DMS 273 treated with DMSO at 0.1 percent for 48 hours (cell line): ENCODE measurements at places on chromosomes 12 and 14.

DNA sequence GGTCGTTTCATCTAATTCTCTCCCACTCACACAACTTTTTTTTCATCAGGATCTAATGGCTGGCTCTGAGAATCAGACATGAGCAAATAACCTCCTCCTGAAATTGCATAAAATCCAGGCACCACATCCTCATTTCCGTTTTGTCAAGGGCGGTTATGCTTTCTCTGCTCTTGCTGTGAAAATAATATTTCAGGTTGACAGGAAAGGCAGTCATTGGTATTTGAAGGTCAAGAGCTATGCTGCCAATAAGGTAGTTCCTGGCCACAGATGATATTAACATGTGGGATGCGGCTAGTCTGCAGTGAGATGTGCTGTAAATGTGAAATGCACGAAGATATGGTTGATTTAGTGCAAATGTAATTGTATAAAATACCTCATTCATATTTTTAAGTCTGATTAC is 870.2 kb upstream of the TMEM132C start:
- no peak for DNase-seq

DNA sequence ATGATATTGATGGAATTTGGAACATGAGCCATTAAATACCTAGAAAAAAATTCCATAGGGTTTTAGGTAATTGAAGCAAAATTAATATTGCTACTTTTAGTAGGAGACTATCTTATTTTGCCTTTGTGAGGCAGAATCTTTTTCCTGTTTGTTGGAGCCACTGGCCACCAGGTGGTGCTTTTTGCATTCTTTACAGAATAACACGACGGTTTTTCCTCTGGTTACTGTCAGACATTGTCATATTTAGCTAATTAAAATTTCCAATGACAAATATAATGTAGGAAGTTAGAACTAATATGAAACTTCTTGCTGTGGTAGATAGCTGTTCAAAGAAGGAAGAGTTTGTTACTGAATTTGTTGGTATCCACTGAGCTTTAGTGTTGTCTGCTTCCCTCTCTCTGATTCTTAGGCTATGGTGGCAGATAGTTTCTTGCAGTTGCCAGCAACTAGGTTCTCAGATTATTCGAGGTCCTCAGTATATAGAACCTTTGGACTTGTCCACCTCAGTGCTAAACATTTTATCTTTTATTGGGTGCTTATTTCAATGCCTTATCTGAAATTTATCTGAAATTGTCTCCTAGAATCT is 25.7 kb downstream of the RAB21 start:
- peak; percentile 0 for DNase-seq

DNA sequence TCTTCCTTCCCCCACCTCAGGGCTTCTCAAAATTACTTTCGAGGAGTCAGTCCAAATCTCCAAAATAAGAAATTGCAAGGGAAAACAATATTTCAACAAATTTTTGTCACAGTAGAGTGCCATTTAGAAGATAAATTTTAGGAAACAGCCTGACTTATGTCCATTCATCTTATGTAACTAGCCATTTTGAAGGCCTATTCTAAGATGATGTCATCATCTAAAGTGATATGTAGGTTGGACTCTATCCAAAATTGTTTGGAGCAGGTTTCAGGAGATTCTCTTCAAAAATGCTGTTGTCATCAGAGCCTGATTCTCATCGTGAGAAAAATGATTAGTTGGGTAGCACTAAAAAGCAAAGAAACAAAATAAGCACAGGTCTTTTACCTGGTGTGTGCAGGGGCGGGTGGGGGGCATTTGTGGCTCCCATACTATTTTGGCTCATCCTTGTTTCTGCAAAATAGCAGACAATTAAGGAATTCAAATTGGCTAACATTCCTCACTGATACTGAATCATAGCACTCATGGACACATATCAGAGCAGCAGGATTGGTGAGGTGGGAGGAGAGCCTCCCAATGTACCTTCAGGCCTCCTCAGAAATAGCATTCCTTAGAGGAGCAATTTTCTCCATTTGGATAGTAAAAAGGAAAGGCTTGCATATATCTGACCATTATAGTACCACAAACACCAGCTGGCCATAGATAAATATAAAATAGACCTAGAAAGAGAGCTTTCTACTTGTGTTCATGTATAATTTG is 360.9 kb upstream of the NAV3 start:
- no peak for DNase-seq

DNA sequence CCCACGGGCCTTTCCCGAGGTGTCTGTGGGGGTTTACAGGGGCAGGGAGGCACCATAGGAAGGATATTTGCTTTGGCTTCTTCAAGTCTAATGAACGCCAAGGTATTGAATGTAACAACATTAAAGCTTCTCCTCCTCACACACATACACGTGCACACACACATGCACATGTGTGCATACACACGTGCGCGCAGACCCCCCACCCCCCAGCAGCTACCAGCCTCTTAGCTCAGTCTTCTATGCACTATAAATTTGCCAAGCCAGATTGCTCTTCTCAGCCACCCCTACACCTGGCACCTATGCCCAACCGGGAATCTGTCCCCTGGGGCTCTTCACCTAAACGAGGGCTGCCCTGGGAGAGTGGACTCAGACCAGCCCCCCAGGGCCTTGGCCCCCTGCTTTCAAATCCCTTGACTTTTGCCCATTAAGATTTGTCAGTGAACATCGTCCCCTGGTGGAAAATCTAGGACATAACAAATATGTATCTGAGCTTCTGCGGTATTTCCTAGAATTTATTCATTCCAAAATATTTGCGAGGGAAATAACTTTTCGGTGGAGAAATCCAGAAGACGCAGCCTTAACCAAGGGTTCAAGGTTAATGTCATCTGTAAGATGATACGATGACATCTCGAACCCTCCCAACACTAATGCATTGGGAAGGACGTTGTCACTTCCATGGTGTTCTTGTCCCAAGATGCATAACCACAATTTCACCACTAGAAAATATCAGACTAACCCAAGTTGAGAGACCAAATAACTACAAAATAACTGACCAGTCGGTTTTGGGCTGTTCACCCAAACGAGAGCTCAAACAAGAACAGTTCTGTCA is 330.4 kb downstream of the MED13L start:
- DNase-seq: no peak

DNA sequence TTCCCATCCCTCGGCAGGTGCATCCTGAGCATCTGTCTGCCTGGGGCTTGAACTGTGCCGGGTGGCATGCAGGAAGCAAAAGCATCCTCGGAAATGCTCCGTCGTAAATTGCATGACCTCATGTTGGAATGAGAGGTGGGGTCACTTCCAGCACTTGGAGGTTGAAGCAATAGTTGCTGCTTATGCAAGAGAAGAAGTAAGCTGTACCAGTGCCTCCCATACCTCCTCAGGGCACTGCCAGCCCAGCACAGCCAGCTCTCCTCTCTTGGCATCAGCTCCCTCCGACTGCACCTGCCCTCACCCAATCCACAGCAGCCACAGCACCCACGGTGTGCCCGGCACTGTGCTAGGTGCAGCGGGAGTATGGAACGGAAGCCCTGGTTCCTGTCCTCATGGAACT is 11.5 kb downstream of the TEAD4 start:
- no peak for DNase-seq

- no peak for DNase-seq
Measured at GRCh38 chr14:24315807-24316596, 4.7 kb downstream of the LTB4R start.

DNA sequence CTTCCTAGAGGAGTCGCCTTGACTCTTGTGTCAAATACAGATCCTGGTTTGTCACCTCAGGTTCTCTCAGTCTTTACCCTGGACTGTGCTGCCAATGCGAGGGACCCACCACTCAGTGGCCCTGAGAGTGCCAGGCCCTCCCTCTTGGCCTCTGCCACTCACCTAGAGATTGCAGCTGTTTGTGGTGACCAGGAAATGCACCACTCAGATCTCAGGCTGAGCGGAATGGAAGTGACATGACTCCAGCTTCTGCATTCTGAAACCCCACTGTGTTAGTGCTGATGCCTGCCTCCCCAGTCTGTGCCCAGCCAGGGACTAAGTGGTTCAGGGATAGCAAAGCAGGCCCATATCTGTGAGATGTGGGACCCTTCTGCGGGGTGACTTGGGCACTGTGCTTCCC is 27.8 kb upstream of the NEDD1 start:
- DNase-seq: no peak

GRCh38 chr12:125519026-125519651 is 453.9 kb downstream of the AACS start:
- DNase-seq: no peak

DNA sequence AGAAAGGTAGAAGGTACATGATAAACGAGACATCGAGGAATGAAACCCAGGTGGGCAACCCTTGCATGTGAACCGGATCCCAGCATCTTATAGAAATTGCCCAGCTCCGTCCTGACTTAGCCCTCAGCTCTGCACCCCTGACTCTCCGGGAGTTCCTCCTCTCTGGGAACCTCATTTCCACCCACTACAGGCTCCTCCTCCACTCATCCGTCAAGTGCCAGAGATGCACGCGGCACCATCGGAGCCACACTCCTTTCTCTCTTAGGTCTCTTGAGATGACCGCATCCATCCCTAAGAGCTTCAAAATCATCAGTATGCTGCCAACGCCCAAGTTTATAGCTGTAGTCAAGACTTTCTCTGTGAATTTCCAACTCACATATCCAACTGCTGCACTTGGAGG is 84.7 kb downstream of the TTC7B start:
- no peak for DNase-seq

DNA sequence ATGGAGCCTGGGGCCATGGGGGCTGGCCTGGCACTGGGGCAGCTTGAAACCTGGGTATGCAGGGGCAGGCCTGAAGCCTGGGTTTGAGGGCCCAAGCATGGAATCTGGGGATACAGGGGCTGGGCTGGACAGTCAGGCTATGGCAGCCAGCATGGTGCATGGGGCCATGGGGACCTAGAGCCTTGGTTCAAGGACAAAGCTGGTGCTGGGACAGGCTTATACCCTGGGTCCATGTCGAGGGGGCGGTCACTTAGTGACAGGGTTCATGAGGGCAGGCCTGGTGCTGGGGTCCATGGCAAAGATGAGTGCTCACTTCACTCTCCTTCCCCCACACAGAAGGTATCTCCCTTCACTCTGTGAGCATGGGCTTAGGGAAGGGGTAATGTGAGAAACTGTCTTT is 116.2 kb downstream of the BBS10 start:
- no peak for DNase-seq

GRCh38 chr12:12606781-12607589 is 4.7 kb upstream of the CREBL2 start:
- DNase-seq: no peak

- DNase-seq: peak; percentile 93
Measured at GRCh38 chr14:50335389-50335788, 23.3 kb downstream of the DMAC2L start.

DNA sequence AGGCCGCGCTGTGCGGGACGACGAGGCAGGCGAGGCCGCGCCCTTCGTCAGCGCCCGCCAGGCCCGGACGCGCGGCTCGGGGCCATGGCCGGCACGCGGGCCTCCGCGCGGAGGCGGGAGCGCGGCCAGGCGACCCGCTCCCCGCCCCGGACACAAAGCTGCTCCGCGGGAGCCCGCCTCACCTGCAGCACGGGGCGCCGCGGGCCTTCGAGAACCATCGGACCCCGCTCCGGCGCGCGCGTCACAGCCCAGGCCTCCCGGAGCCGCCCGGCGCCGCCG is 342 bp downstream of the DICER1 start:
- peak; percentile 48 for DNase-seq

DNA sequence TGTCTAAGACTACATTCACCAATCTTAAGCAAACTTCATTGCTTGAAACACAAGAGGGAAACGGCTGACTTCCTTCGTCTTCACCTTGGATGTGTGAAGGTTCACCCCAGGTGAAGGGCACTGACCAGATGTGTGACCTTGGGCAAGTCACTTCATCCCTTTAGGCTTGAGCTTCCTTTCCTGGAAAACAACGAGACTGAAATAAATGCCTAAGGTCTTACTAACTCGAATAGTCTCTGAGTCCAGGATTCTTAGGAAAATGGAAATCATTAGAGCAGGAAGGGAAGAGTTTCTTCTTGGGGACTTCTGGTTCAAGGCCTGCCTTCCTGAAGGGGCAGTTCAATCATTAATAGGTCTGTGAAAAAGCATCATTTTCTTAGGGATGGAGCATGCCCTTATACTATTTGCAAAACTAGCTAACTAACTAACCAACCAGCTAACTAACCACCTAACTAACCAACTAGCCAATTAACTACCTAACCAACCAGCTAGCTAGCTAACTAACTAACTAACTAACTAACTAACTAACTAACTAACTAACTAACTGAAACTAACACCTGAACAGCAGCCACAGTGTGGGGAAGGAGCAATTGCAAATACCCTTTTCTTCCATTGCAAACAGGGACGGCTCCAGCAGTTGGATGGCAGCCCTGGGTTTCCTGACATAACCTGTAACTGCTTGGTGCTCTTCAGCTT is 31.5 kb upstream of the EMP1 start:
- DNase-seq: no peak

DNA sequence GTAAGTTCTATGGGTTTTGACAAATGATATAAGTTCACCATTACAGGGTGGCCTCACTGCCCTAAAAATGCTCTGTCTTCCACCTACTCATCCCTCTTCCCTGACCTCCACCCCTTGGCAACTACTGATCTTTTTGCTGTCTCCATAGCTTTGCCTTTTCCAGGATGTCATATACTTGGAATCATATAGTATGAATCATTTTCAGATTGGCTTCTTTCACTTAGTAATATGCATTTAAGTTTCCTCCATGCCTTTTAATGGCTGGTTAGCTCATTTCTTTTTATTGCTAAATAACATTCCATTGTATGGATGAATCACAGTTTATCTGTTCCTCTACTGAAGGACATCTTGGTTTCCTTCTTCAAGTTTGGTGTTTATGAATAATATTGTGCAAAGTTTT is 14.0 kb upstream of the PEX5 start:
- DNase-seq: no peak

DNA sequence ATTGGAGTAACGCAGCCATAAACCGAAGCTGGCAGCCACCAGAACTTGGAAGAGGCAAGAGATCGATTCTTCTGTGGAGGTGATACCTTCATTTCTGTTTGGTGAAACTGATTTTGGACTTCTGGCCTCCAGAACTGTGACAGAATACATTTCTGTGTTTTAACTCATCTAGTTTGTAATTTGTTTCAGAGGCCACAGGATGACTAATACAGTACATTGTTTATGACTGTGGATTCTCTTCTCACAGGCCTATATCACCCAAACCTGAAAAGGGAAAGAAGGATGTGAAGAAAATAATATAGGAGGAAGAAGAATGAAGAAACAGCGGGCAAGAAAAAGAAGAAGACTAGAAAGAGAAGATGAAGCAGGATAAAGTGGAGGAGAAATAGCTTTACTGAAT is 263.8 kb upstream of the DIO2 start:
- DNase-seq: no peak

DNA sequence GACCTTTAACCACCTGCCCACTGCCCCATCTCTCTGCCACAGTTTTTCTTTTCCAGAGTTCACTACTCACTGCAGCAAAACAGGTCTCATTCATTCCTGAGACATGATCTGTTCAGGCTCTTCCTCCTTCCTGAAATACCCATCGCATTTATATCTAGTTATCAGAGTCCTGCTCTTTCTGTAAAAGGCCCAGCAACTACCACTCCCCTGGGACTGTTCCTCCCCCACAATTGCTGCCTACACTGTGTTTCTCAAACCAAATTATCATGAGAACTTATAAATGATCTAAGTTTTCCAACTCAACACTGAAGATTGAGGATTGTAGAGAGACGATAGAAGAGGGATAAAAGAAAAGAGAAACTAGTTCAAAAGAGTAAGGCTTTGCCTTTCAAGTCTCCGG is 40.8 kb upstream of the EPS8 start:
- DNase-seq: no peak
